ENCODE measurements at places on chromosomes 12 and 14.
A peak's percentile ranks its signal among the peaks of the same experiment; 100 is the strongest.

DNA sequence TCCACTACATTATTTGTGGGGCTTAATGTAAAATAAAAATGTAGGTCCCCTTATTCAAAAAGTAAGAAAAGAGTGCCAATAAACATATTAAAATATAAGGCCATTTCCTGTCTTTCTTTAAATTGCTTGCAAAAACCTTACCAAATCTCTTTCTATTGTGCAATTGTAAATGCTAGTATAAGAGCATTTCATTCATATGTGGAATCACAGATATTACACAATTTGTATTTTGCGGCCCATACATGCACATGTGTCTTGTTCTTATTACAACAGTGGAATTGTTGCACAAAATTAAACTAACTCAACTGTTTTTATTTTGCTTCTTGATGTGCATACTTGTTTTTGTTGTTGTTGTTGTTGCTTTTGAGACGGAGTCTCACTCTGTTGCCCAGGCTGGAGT, 20.1 kb upstream of the CRADD start:
- no peak for DNase-seq

DNA sequence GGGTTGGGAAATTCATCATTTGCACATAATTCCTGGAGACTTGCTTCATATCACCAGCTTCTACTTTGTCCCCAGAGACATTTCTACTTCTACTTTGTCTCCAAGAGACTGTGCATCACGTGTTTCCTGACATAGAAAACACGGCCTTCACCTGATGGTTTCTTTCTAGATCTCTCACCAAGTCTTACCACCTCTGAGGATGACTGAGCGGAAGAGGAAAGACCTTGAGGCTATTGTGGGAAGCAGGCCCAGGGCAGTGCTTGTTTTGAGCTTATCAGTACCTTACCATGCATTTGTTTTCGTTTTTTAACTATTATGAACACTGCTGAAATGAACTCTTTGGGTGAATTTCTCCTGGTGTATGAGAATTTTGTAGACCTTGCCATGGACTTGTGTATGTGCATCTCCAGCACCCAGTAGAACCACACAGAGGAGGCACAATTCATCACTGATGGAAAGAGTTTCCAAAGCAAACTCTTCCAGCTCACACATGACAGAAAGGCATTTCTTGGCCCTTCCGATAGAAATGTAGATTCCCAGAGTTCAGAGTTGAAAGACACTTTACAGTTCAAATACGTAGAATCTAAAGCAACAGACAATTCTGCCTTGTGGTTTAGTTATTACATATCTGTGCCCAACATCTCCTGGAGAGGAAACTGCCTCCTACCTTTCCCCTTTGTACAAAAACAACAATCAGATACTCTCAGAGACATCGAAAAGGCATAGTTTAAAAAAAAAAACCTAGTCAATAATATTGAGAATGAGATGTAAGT, 434.7 kb downstream of the FUT8 start:
- DNase-seq, result no peak

GRCh38 chr12:26523708-26524150, 309.3 kb downstream of the ITPR2 start:
- no peak for DNase-seq

- no peak for DNase-seq
Measured at GRCh38 chr12:132766380-132767085, 4.9 kb upstream of the ANKLE2 start.

- no peak for DNase-seq
Measured at GRCh38 chr12:5309654-5310053, 122.3 kb upstream of the NTF3 start.

GRCh38 chr14:61928701-61929100, 166.5 kb downstream of the SNAPC1 start:
- no peak for DNase-seq

GRCh38 chr14:95291859-95292542, 27.7 kb downstream of the CLMN start:
- no peak for DNase-seq

DNA sequence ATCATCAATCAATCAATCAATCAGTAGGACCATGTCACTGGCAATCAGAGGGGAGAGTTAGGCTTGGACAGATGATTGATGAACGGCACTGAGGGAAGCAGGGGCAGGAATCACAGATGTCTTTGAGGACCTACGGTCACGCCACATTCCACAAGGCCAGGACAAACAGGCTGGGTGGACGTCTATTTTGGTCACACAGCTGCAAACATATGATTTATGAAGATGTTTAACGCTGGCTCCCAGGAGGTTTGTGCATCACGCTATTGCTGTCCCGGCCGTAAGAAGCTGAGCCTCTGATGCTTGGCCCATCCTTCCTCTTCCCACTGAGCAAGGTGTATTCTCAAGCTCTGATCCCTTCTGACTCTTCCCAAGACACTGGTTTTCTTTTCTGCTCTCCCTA, 160.8 kb downstream of the FOXN3 start:
- no peak for DNase-seq

DNA sequence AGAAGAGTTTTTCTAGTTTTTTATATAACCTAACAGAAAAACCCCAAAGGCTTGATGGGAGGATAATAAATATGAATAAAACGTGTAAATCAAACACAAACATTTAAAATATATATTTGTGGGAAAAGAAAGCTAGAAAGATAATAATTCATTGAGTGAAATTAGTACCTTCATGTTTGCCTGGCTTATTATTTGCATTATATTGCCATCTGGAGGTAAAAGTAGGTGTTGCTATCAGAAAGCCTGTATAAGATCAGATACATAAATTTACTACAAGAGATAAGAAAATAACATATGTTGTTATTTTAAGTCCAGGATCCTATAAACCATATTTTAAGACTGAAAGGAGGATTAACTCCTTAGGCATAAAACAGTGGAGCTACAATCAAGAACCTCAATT, 77.7 kb downstream of the NTS start:
- no peak for DNase-seq

DNA sequence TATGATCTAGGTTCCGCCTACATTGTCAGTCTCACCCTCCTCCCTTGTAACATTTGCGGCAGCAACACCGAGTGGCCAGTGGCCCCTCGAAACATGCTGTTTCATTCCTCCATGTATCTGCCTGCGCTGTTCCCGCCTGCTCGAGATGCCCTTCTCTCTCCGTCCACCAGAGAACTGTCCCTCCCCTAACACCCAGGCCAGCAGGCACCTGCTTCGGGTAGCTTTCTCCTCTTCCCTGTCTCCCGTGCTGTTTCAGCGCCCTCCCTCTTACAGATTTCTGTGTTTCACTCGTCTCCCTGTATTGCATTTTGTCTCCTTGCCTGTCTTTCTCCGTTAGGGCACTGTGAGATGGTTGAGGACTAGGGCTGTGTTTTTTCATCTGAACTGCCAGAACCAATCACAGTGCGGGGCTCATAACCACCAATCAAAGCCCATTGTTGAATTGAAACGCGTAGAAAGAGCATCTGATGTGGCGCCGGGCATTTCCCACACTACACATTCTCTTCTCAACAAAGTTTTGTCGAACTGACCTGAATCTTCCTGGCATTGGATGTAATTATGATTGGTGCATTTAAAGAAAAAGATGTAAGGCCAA, 40.9 kb upstream of the ELK3 start:
- no peak for DNase-seq

DNA sequence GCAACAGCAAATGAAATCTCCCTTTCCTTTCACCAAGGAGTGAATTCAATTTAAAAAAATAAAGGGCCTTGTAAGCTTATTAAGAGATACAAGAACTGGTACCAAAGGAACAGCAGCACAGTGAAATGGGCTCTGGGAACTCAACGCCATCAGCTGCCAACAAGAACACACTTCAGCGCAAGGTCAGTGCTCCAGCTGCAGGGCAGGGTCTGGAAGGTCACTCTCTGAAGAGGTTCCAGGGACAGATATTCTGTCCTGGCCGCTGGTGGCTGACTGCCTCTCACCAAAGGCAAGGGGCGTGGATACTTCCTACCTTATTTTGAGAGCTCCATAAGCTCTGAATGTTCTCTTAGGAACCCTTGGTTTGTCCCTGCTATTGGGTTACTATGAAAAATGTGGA, 186.6 kb downstream of the CALM1 start:
- DNase-seq, result no peak

DNA sequence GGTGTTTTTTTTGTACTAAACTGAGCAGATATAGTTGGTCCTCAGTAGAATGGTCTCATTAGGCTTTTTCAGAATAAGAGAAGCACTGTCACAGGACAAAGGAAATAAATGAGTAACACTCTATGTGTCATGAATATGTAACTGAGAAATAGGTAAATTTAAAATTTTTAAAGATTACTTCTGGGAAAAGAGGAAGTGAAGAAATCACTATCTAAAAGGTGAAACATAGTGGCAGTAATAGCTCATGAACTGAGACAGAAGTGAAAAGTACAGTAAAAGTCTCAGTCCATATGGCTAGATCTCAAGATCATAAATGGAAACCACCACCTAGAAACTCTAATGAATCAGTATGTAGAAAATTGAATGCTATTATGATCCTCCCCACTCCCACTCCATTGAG, 89.3 kb upstream of the TTC7B start:
- no peak for DNase-seq

- DNase-seq, result no peak
Measured at GRCh38 chr12:9323144-9323681, 115.0 kb upstream of the PZP start.

- DNase-seq, result no peak
Measured at GRCh38 chr12:65463611-65464010, 185.1 kb downstream of the MSRB3 start.

- no peak for DNase-seq
Measured at GRCh38 chr14:75794615-75795038, 133.6 kb downstream of the TTLL5 start.

- DNase-seq, result no peak
Measured at GRCh38 chr12:122403115-122403770, 19.2 kb downstream of the CLIP1 start.

GRCh38 chr14:89357655-89358297, 59.3 kb downstream of the FOXN3 start:
- DNase-seq, result no peak

GRCh38 chr12:111598637-111599452, at the start of gene ATXN2:
Gene ATXN2 (minus strand): TSS chr12:111599315. CDS start chr12:111599034, 281 bp downstream.
- peak; percentile 80 for DNase-seq

DNA sequence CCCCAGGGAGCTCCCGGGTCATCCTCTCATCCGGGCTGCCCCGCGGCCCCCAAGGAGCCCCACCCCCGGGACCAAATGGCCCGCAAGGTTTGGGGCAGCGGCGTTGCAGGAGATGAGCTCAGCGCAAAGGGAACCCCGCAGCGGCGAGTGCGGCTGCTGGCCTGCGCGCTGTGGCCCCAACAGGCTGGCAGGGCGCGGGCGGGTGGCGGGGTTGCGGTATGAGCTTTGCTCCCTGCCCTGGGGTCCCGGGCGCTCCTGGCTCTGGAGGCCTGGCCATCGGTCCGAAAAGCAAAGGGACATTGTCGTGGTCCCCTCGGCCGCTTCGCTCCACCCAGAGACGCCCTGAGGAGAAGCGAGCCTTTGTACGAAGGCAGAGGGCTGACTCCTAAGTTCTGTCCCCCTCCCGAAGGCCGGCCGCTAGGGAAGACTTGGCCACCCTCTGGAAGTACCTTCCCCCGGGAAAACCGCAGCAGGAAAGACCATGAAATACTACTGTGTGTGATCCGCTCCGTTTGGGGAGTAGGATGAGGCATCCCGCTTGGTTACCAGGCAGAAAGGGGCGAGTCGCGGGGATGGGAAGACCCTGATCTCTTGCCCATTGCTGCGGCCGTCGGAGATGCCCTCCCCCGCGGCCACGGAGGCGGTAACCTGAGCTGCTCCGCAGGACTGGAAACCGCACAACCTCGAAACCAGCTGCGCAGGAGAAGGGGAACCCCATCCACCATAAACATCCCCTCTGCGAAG, 620 bp upstream of the NID2 start:
- peak; percentile 87 for DNase-seq

- no peak for DNase-seq
Measured at GRCh38 chr12:68641138-68641537, 30.4 kb downstream of the RAP1B start.

GRCh38 chr14:28294834-28295440, 471.6 kb upstream of the FOXG1 start:
- no peak for DNase-seq

DNA sequence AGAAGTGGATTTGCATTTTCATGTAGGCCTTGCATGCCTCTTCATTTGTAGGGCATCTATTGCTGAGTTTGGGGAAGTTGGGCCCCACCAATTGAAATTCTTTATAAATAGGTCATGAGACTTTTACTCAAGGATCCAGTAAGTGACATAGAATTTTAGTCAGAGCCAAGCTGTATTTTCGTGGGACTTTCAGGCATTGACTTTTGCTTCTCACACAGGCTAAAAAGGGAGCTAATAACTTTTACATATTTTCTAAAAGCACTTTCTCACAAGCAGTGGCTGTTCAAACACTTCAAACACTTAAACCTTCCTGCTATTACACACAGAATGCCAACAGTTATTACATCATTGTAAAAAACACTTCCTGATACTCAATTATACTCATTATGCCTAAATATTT, 260.5 kb downstream of the MSRB3 start:
- DNase-seq, result no peak

DNA sequence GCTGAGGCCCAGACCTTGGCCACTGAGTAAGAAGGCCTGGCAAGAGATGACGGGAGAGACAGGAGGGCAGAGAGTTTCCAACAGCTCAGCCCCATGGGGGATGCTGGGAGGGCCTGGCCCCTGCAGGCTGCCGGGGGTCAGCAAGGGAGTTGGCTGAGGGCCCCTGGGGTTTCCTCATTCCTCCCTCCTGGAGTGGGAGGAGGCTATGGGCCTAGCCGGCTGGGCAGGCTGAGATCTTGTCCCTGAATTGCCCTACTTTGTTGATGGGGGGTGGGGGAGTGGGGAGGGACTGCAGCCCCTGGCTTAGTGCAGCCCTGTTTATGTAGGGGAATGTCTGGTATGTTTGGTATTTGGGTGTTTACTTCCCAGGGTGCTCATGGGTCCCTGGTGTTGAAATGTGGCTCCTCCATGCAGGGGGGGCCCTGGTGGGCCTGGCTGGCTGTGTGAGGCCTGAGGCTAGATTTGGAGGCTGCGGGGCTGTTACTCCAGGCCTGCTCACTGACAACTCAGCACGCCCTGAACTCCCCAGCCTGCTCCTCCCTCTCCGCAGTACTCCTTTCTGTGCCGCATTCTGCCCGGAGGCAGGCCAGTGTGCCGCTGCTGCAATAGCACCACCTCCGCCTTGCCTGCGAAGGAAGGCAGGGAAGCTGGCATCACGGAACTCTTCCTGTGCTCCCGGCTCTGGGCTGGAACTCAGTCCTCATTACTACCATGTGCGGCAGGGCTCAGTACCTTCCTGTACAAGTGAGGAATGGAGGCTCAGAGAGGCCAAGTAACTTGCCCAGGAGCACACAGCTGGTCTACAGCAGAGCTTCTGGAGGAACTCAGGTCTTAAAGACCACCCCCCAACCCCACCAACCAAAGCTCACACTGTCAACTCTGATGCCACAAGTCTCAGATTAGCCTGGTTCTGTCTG, 25.3 kb downstream of the JDP2 start:
- peak; percentile 77 for DNase-seq

DNA sequence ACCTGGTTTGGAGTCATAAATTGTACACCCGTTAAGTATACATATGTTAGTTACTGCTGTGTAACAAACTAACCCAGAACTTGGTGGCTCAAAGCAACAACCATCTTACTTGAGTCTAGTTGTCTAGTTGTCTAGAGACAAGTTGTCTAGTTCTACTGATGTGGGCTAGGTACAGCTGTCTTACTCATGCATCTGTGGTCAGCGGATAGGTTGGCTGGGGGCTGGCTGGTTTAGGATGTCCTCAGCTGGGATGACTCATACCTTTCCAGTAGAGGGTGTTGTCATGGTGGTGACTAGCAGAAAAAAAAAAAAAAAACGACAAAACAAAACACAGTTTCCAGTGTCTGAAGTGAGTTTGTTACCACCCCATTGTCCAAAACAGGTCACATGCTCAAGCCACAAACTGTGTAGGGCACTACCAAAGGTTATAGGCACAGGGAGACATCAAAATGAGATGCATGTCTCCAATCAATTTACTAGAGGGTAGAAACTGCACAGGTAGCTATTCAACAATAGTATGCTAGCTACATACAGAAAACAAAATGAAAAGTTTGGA, 680.3 kb downstream of the MED13L start:
- DNase-seq, result no peak

Measured in right kidney (tissue), 9 donors.